ENCODE measurements at places on chromosomes 6 and 20.
A peak's percentile ranks its signal among the peaks of the same experiment; 100 is the strongest.

DNA sequence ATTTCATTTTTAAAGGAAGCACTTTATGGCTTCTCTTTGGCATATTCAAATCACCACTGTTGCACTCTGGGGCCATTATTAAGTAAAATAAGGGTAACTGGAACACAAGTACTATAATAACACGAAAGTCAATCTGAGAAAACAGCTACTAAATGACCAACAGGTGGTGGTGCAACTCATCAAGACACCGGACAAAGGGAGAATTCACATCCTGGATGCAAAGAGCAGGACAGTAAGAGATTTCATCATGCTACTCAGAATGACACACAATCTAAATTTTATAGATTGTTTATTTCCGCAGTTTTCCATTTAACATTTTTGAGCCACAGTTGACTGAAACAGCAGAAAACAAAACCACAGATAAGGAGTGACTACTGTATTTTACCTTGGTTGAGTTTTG lies 27.6 kb upstream of the LY86 start:
- DNase-seq = no peak

DNA sequence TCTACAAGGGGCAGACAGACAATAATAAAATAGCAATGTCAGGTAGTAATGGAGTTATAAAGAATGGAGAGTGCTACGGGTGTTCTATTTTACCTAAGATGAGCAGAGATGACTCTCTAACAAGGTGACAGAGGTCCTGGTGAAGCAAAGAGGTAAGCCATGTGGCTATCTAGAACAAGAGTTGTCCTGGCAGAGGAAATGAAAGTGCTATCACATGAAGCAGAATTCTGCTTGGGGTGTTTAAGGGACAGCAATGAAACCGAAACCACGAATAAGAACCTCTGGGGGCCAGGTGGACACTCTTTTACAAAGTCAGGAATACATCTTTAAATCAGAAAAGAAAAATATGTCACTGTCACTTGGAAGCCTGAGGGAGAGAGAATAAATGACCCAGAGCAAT lies 37.9 kb upstream of the IRAK1BP1 start:
- DNase-seq = no peak

GRCh38 chr20:38665506-38666285 lies 58.6 kb upstream of the SLC32A1 start:
- DNase-seq = no peak

- no peak for DNase-seq
Measured at GRCh38 chr20:63054681-63055240, 48.0 kb upstream of the BHLHE23 start.

DNA sequence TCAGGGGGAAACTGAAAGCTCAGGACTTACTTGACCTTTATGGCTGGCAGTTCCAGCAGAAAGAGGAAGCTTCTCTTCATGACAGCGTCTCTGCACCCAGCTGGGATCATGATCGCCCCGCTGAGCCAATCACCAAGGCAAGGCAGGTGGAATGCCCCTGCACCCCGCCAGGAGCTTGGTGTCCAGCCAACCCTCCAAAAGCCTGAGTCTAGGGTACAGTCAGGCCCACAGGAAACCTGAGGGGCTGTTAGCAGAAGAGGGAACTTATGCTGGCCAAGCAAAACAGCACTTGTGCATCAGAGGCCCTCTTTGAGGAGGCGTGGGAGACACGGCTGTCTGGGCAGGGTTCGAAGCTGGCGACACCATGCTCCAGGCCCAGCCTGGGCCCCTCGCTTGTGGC lies 188.3 kb upstream of the GMDS start:
- DNase-seq = no peak

DNA sequence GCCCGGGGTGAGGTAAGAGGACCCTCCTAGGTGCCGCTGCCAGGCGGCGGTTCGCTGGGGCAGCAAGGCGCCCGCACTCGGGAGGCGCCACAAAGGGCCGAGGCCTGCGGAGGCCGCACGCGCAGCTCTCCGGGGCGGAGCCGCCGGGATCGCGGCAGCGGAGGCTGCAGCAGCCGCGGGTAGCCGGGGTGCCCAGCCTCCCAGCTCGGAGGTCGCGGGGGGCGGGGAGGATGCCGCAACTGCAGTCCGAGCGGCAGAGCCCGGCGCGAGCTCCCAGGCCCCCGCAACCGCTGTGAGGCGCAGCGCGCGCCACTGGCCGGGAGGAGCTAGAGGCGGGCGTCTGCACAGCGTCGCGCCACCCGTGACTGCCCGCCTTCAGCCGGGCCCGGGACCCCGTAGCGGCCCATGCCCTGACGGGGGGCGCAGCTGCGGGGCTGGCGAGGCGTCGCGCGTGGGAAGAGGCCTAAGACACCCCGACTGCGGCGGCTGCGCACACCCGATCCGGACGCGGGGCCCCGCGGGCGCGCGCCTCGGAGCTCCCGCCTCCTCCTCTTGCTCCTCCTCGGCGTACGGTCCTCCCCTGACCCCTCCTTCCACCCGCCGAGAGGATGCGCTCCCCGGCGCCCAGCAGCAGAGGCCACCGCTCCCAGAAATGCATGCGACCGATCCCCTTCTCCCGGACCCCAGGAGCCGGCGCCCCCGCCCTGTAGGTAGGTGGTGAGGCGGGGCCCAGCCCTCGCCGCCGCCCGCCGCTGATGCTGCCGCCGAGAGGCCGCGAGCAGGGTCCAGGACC lies at the start of gene NCOA7:
Gene NCOA7 (plus strand): TSS at position 603 of the 793 bp plus-strand sequence. CDS start 24,395 bp downstream, outside the sequence.
- peak; percentile 69 for DNase-seq

DNA sequence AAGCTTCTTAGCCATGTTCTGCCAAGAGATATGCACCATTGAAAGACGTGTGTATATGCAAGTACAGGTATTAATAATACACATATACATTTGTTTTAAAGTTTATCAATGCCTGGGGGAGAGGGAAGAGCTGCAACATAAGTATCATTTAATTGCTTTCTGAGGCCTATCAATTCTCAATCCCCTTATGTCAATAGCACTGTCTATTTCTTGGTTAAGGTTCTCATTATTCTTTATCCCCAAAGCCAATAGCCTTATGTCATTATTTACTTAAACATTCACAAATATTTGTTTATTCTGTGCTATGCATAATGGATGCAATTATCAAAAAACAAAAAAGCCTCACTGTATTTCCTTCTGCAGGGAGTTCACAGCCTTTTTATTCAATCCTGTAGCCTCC lies 350.3 kb upstream of the KCNQ5 start:
- no peak for DNase-seq

- no peak for DNase-seq
Measured at GRCh38 chr6:101391772-101392585, 1.5 kb upstream of the GRIK2 start.

- no peak for DNase-seq
Measured at GRCh38 chr6:69128411-69128810, 493.3 kb downstream of the ADGRB3 start.

GRCh38 chr6:44388135-44388487 lies 605 bp downstream of the CDC5L start:
- DNase-seq = no peak

- no peak for DNase-seq
Measured at GRCh38 chr20:19944772-19945459, 72.2 kb upstream of the NAA20 start.

GRCh38 chr20:63736893-63737694 lies 630 bp downstream of the LIME1 start:
- peak; percentile 77 for DNase-seq

GRCh38 chr6:71887744-71888230 lies 1.4 kb downstream of the RIMS1 start:
- DNase-seq = no peak

DNA sequence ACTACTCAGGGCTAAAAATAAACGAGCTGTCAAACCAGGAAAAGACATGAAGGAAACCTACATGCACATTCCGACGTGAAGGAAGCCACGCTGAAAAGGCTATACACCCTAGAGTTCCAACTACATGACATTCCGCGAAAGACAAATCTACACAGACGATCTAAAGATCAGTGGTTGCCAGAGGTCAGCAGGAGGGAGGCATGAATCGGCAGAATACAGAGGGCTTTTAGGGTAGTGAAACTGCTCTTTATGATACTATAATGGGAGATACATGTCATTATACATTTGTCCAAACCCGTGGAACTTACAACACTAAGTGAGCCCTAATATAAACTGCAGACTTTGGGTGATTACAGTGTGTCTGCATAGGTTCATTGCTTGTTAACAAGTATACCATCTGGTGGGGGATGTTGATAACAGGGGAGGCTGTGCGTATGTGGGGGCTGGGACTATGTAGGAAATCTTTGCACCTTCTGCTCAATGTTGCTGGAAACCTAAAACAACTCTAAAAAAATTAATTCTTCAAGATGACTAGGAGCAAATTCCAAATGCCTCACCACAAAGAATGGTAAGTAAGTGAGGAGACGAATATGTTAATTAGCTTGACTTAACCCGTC lies 132.2 kb upstream of the CDH4 start:
- DNase-seq = no peak

- no peak for DNase-seq
Measured at GRCh38 chr20:5665417-5665816, 84.8 kb upstream of the SHLD1 start.

GRCh38 chr20:46712056-46712636 lies 2.7 kb downstream of the SLC2A10 start:
- DNase-seq = no peak

DNA sequence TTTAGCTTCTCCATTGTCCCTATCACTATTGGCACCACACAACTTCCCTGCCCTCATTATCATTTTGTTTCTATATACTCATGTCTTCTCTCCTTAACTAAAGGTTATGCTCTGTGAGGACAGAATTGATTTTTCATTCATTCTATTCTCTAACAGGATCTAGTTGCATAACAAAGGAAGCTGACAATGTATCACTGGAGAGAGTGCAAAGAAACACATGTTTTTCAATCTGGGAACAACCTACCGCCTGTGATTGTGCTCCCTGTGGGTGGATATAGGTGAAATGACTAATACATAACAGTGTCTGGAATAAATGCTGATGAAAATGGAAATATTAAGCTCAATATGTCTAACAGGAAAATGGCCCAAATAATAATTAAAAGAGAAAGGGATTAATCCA lies 56.6 kb downstream of the COL12A1 start:
- no peak for DNase-seq

- DNase-seq = no peak
Measured at GRCh38 chr6:161218222-161218621, 55.6 kb downstream of the AGPAT4 start.

GRCh38 chr6:399785-400534 lies 8.4 kb downstream of the IRF4 start:
- no peak for DNase-seq

DNA sequence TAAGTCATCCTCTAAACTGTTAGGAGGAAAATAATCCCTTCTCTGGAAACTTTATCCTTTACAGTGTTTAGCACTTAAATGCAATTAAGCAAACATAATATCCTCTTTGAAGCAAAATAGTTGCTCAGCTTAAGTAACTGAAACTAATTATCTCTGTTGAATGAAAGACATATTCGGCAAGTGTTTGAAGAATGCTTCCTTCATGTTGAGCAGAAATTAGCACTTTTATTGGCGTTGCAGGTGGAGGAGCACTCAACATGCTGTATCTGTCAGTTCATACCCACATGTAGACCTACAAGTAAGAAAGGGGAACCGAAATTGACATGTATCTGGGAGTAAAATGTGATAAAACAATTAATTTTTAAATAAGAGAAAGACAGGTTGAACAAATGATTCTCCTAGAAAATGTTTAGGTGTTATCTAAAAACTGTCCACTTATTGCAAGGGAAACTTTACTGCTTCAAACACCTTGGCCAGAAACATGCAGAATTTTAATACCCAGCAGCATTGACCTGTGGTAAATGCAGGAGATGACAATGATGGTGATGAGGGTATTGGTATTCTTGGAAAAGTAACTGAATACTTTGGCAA lies 987.0 kb upstream of the MAP3K7 start:
- DNase-seq = no peak

GRCh38 chr20:50340541-50340940 lies 149.9 kb downstream of the CEBPB start:
- DNase-seq = no peak

DNA sequence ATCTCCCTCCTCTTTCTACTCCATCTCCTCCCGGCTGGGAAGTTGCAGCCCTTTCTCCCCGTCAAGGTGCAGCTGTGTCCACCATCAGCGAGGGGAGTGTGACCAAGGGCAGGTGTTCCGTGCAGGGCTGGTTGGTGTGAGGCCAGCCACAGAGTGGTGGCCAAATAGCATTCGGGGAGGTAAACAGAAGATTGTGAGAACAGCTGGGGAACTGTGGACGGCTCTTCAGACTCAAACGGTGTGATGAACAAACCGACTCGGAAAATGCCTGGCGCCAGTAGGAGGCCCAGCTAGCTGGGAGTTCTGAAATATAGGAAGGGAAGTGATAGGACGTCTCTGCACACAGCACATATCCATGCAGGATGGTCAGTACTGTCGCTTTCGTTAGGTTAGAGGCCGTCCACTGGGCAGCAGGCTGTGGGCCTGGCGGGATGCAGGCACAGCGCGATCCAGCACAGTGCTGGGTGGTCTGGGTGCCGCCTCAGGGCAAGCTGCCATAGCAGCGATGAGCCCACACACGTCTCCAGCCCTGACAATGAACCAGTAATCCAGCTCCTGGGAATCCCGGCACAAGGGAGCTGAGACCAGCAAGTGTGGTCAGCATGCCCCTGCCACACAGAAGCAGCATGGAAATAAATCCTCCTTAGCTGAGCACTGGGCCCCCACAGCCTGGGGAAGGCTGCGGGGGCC lies 258.1 kb downstream of the TAF4 start:
- DNase-seq = no peak

DNA sequence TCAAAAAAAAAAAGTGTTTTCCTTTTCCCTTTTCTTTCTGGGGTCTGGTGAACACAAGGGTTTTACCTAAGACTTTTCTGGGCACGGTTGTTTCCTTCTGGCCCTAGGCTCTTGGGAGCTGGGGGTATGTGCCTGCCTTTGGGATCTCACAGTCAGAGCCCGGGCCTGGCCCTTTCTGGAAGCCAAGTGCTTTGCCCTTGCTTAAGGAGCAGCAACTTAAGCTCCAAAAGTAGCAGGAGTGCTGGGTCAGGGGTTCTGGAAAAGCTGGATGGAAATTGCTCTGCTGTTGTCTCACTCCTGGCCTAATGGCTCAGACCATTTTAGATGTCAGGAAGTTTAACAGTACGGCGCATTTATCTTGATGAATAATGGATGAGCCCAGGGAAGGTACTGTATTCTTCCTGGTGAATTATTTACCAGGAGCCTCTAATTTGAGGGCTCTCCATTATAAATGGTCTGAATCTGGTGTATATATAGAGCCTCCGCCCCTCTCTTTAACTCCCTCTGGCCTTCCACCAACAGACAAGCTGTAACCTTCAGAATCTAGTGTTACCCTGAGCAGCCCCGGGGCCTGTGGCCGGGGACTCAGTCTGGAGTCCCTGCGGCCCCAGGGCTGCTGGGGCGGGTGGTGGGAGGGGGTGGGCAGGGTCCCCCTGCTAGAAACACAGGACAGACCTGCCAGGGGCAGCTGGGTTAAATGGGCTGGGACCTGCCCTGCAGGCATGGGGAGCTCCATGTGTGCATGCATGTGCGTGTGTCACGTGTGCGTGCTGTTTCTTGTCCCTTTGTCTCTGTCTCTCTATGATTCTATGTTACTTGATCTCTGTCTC lies 37.5 kb downstream of the PTK7 start:
- DNase-seq = no peak

DNA sequence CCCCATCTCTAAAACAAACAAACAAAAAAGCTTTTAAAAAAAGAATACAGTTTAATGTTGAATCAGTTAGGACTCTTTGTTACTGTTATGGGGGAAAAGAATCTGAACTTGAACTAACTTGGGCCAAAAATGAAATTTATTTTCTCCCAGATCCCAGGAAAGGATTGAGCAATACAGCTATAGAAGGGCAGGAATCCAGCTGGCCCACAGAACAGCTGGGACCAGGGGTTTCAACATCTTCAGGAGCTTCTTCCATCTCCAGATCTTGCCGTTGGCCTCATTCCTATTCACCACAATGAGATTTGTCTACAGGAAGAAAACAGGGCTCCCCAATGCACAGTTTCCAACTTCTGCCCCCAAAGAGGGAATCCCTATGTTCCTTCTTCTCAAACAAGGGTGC lies 43.2 kb upstream of the AKAP12 start:
- no peak for DNase-seq

GRCh38 chr6:53539561-53539960 lies 5.3 kb downstream of the GCLC start:
- DNase-seq = no peak
